ENCODE measurements at places on chromosomes 12 and 14.
A peak's percentile ranks its signal among the peaks of the same experiment; 100 is the strongest.

GRCh38 chr12:93994721-93995120, 153.7 kb upstream of the PLXNC1 start:
- no peak for DNase-seq

- no peak for DNase-seq
Measured at GRCh38 chr12:9947674-9948073, 15.5 kb upstream of the CLEC2A start.

DNA sequence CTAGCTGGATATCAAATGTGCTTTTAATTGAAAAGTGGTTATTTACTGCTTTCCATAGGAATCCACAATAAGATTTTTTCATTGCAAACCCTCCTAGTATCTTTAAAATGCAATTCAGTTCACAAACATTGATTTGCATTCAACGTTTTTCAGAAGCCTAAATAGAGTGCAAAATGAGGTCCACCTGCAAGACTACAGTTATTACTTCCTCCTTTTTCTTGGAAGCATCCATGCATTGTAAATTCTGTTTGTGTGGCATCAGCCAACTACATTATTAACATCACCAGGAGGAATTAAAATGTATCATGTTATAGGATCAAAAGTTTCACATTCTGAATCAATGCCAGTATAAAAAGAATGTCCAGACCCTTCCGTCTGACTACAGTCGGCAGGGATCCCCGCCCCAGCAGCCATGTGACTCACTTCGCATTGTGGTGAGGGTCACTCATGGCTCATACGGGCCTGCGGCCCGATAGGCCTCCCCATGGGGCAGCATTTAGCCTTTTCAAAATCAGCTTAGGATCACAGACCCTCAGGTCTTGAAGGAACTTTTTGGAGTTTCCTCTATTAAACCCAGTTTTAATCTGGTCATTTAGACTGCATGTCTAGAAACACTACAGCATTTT, 46.3 kb downstream of the NTF3 start:
- no peak for DNase-seq

DNA sequence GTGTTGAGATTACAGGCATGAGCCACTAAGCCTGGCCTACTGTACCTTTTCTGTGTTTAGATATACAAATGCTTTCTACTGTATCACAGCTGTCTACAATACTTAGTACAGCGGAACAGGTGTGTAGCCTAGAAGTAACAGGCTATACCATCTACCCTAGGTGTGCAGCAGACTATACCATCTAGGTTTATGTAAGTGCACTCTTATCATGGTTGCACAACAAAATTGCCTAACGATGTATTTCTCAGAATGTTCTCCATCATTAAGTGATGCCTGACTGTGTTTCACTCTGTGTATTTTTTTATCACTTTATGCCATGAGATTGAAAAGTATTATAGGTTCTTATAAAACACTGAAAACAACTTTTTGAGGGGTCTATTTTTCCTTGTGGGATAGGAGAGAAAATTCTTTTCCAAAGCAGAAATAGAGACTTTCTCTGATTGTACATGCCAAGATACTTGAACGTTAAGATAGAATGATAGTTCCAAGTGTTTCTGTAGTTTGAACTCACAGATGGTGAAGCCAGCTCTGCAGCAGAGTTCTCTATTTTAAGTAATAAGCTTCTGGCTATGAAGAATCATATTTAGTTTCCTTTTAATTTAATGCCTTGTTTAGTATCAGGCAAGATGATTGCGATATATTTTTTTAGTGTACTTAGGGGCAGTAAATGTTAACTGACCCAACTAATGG, 17.0 kb downstream of the TMPRSS12 start:
- no peak for DNase-seq

DNA sequence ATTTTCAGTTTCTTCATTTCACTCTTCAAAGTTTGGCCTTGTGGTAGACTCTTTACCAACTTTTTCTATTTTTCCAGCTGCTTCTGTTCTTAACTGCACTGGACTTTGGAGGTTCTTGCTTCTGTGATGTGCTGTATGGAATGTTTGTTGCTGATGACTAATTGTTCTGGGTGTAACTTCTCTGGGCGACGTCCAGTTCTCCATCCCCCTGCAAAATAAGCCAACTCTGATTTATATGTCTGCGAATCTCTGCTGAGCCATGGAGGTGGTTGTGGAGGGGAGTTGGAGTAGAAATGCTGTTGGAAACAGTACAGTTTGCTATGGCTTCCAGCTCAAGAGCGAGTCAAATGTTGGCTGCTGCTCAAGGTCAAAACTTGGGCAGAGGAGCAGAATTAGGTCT, 113.9 kb upstream of the DYRK2 start:
- no peak for DNase-seq

- no peak for DNase-seq
Measured at GRCh38 chr14:93094121-93094918, 21.4 kb downstream of the ITPK1 start.

DNA sequence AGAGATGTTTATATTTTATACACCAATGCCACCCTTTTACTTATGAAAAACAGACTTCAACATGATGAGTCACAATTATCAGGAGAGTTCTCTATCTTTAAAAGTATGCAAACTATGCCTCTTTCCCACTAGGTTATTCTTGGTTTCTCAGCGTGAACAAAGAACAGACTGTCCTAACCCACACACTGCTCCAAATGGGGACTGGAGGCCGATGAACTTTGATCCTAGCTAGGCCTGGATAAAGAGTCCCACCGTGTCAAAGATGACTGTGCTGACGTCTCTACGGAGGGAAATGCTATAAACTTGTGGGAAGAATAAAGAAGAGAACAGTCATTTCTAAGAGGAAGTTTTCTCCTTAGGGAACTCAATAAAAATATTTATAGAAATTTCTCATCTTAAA, 160.1 kb downstream of the EPS8 start:
- no peak for DNase-seq

DNA sequence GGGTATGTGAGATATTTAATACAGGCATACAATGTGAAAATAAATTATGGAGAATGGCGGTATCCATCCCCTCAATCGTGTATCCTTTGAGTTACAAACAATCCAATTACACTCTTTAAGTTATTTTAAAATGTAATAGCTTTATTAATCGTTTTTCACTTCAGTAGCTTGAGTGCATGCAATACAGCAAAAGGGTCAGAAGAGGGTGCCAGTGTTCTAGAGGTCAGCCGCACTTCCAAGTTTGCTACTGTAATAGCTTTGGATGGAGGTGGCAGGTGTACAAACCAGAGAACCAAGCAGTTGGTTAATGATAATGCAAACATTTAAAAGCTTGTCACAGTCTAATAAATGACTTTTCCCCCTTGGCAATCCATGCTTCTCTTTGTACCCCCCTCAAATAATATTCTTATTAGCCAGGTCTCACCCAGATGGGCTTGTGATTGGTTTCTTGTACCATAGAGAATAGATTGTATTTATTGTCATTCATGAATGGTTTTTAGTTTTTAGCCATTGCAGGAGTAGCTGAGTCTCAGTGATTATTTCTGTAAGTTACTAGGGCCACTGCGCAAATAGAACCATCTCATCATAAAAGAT, 127.0 kb downstream of the ERC1 start:
- peak; percentile 35 for DNase-seq

- no peak for DNase-seq
Measured at GRCh38 chr12:100267603-100268281, 765 bp downstream of the SCYL2 start.

- DNase-seq = peak; percentile 51
Measured at GRCh38 chr14:55446127-55446736, 5.8 kb upstream of the TBPL2 start.

- no peak for DNase-seq
Measured at GRCh38 chr14:103091041-103091882, 3.3 kb upstream of the EXOC3L4 start.

GRCh38 chr14:48771717-48772116, 814.5 kb downstream of the RPS29 start:
- no peak for DNase-seq

- peak; percentile 6 for DNase-seq
Measured at GRCh38 chr14:37972941-37973887, 234.5 kb upstream of the SSTR1 start.

Data from right kidney (tissue), 9 donors.